MV-4-11 (cell line): ENCODE measurements at places on chromosomes 1 and 21.

DNA sequence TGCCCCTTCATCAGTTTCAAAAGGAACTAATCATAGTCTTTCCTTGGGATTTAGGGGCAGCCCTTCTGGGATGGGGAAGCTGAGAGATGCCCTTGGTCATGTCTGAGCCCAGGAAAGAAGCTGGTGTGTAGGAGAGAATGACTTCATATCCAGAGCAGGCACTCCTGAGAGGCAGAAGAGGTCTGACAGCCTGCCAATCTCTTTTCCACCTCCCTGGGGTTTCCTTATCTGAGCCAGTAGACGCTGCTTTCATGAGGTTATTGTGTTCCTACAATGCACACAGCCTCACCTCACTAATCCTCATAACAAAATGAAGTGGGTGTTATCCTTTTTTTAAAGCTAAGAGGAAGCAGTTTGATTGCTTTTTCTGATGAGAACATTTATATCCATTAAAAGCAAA lies 14.1 kb downstream of the ROR1 start:
- DNase-seq, result no peak

- peak; percentile 36 for DNase-seq
Measured at GRCh38 chr1:196376630-196377328, 231.5 kb downstream of the KCNT2 start.

DNA sequence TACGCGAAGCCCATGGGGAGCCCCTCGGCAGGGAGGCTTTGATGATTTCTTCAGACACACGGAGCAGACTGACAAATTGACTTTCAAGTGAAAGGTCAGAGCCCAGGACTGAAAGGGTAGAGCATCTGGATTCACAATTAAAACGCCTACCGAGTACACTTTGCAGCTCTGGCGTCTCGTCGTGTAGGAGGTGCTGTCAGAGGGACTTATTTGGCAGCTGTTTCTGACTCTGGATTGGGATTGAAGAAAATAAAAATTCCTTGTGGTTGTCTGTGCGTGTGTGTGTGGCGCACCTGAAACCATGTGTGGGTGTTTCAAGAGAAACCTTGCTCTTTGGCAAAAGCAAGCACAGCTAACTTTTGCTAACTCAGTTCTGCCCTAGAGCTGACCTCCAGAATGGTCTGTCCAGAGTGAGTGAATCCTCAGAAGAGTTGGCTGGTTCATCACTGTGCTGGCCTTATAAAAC lies 348.7 kb downstream of the HLX start:
- DNase-seq, result no peak

- DNase-seq, result no peak
Measured at GRCh38 chr21:43866659-43867331, 1.8 kb downstream of the AGPAT3 start.

GRCh38 chr1:27778056-27778455 lies 5.0 kb downstream of the STX12 start:
- DNase-seq, result no peak

- peak; percentile 81 for DNase-seq
Measured at GRCh38 chr1:109619576-109620400, at the start of the genes AMPD2 and GNAT2. Gene AMPD2 (plus strand): TSS chr1:109619837. CDS start chr1:109621176, 1,339 bp downstream. Gene GNAT2 (minus strand): TSS chr1:109619616. CDS start chr1:109612870, 6,746 bp downstream.

DNA sequence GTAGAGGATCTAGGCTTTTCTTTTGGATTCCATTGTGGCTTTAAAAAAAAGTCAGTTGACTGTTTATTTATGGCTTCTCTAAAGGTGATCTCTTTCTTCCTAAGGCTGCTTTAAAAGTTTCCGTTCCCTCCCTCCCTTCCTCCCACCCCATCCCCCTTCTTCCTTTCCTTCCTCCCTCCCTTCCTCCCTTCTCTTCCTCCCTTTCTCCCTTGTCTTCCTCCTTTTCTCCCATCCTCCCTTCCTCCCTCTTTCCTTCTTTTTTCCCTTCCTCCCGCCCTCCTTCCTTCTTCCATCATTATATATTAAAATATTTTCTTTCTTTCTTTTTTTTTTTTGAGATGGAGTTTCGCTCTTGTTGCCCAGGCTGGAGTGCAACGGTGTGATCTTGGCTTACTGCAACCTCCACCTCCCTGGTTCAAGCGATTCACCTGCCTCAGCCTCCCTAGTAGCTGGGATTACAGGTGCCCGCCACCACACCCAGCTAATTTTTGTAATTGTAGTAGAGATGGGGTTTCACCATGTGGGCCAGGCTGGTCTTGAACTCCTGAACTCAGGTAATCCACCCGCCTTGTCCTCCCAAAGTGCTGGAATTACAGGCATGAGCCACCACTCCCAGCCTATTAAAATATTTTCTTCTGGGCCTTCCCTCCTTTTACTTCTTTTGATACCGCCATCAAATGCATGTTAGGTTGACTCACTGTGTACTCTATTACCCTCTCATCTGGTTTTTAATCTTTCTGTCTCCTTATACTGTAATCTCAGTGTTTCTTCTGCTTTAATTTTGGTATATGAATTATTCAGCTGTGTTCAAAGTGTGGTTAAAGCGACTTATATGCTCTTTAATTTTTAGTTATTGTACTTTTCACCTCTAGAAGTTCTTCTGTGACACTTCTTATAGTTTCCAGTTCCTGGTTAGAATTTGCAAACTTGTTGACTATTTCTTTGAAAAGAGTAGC lies 59.2 kb upstream of the ATP5PO start:
- no peak for DNase-seq

- DNase-seq, result no peak
Measured at GRCh38 chr1:47599777-47600176, 161.9 kb downstream of the FOXD2 start.

GRCh38 chr1:248576260-248576980 lies 1.9 kb upstream of the OR2T34 start:
- DNase-seq, result peak; percentile 48

DNA sequence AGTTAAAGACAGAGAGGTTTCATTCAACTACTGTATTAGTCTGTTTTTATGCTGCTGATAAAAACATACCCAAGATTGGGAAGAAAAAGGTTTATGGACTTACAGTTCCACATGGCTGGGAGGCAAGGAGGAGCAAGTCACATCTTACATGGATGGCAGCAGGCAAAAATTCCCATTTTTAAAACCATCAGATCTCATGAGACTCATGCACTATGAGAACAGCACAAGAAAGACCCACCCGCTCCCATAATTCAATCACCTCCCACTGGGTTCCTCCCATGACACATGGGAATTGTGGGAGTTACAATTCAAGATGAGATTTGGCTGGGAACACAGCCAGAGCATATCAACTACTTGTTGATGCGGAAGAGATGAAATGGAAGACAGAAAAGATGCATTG lies 9.2 kb downstream of the GPR161 start:
- no peak for DNase-seq
